CD8-positive, alpha-beta memory T cell (primary cell): ENCODE measurements at places on chromosomes 2 and 18.

DNA sequence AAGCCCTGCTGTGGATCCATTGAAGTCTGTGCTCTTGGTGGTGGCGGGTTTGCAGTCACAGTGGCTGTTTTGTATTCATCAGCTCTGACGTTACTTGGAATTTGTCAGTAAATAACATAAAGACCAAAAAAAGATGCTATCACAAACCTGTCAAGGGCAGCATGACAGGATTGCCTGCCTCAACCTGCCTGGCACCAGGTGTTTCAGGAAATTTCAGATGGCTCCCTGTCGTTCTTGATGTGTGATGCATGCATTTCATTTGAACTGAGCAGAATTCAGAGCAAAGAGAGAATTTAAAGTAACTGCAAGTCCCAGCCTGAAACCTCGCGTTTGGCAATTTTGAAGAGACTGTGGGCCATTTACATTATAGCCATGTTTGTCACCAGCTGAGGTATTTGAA, 50.3 kb upstream of the EPC2 start:
- DNase-seq = no peak

- peak; percentile 13 for DNase-seq
Observed at GRCh38 chr2:88874063-88874657, 182.7 kb downstream of the RPIA start.

GRCh38 chr2:191863988-191864387, 17.1 kb upstream of the CAVIN2 start:
- DNase-seq = no peak

- DNase-seq = no peak
Observed at GRCh38 chr2:216243026-216243425, 129.3 kb downstream of the MARCHF4 start.

DNA sequence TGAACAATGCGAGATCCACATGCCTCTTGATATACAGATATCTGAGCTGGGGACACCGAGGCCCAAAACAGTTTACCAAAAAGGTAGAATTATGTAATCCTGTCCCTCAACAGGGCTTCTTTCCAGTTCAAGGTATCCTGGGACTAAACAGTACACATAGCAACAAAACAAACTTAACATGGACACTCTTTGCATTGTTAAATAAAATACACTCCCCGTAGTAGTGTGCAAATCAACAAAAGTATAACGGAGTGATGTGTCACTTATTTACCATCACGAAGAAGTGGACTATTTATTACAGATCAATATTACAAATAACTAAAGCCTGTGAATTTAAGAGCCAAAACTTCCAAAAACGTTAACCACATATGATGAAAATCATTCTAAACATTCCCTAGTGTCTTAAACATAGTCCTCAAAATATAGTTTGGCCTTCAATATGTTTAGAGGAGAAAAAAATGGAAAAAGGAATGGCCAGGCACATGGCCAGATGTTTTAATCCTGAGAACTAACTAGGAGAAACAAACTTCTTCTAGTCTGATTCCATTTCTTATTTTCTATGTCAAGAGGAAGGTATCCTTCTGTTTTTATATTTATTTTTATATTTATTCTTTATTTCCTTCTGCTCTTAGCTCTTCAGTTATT, 377.5 kb downstream of the OSR1 start:
- no peak for DNase-seq

DNA sequence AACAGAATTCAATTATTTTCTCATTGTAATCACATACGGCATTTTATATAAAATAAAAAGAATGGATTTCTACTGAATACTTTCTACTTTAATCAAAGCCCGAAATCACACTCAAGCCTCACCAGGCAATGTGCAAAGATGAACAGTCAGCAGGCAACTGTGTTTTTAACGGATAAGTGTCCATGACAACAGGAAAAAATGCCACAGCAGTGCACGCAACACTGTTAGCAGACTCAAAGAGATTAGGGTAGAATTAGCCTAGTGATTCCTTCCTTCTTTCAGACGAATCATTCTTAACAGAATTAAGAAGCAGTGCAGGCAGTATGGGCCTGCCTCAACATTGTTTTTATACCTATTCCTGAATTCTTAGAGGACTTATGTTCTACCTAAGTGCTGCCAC, 135.6 kb downstream of the CDH2 start:
- DNase-seq = no peak

DNA sequence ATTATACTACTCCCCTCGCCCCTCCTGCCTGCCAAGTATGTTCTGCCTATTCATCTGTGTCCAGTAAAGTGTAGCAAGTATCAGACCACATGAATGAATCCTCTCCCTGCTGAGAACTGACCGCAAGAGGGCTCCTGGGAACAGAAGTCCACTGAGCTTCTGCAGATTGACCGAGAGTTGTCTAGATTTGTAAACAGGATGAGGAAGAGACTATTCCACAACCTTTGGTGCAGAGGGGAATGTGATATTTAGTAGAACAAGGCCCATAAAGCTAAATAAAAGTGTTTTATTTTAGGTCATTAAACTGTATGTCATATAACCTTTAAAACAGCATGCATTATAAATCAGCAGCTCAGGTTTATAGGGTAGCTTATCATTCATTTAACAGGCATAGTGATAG, 377.0 kb downstream of the DCC start:
- no peak for DNase-seq

- DNase-seq = no peak
Observed at GRCh38 chr18:77461062-77461688, 211.5 kb downstream of the GALR1 start.

DNA sequence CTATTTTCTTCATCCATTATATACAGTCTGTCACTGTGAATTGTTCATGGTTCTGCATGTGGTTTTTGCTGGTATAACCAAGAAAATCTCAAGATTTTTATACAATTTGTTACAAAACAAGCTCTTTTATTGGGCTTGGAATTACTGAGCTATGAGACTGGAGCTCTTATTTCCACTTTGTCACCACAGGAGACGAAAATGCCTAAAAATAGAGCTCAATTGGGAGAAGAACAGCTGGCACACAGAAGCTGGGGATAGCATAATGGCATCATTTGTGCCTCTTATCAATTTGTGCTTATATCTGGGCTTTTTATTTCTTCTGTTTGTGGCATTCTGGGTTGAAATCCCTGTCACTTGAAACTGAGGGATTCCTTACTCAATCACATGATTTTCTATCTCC, 219.1 kb downstream of the CALCRL start:
- no peak for DNase-seq

GRCh38 chr18:77106331-77106730, 26.3 kb downstream of the MBP start:
- DNase-seq = peak; percentile 68
